ENCODE measurements at places on chromosomes 12 and 14.

GRCh38 chr12:25988505-25988904 lies 30.0 kb downstream of the RASSF8 start:
- DNase-seq, result no peak
- H3K27me3 ChIP-seq, result no peaks in the 10 kb centered on the region
- no peak overlapping the region for H3K27ac ChIP-seq
- no peaks in the 10 kb centered on the region for H3K36me3 ChIP-seq
- H3K4me3 ChIP-seq, result no peak overlapping the region

DNA sequence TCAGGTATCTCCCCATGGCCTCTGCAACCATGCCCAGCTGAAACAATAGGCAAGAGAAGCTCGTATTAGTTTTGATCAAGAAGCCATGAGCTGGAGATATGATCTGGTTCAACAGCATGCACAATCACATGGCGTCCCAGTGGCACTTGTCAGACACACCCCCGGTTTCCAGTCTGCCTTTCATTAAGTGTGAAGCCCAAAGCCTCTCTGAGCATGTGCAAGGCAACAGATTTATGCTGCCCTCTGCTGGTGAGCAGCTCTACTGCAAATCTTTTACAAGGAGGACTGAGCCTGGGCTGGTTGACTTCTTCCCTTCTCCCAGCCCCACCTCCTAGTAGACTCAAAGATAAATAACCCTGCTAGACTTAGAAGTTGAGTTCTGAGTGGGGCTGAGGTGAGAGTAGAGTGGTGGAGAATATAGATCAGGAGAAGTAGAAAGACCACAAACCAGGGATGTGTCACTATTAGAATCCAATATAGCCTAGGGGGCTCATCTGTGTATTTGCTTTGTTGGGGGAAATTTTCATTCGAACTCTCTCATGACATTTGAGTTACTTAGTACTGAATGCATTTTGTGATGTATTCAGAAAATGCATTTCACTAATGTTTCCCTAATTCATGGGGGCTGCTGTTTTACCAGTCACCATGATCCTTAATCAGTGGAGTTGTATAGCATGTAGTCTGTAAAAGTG lies 53.7 kb upstream of the MBIP start:
- peaks cover 6% of the 10 kb centered on the region for H3K27me3 ChIP-seq
- H3K36me3 ChIP-seq, result no peaks in the 10 kb centered on the region
- H3K27ac ChIP-seq, result no peak overlapping the region
- H3K4me3 ChIP-seq, result no peak overlapping the region

- H3K4me1 ChIP-seq, result peaks cover 32% of the 10 kb centered on the region
- H3K27me3 ChIP-seq, result no peaks in the 10 kb centered on the region
- DNase-seq, result no peak
- H3K4me3 ChIP-seq, result peak overlapping the region; percentile 70
Measured at GRCh38 chr12:6452245-6452943, 552 bp downstream of the TAPBPL start.

GRCh38 chr14:51360592-51360991 lies 120.5 kb downstream of the TMX1 start:
- no peak overlapping the region for H3K4me3 ChIP-seq
- DNase-seq, result no peak
- peaks cover 19% of the 10 kb centered on the region for H3K4me1 ChIP-seq
- H3K27me3 ChIP-seq, result no peaks in the 10 kb centered on the region
- no peaks in the 10 kb centered on the region for H3K36me3 ChIP-seq

DNA sequence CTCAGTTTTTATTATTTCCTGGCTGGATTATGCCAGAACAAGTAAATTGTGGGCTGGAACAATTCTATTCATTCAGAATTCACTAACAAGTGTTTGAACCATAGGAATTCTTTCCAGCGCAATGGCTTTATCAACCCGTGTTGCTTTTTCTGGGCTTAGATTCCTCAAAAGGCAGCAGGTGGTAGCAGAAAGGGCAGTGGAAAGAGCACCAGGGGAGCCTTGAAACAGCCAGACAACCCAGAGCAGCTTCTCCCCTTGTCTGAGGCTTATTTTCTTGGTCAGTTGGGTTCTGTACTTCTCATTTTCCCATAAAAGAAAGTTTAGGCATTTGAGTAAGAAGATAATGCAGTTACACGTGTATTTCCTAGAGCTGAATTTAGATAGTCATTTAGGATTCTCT lies 130.7 kb downstream of the OTOGL start:
- no peak overlapping the region for H3K4me3 ChIP-seq
- no peak overlapping the region for H3K27ac ChIP-seq
- no peaks in the 10 kb centered on the region for H3K36me3 ChIP-seq
- H3K27me3 ChIP-seq, result no peaks in the 10 kb centered on the region
- no peak for DNase-seq

- no peak overlapping the region for H3K27ac ChIP-seq
- no peaks in the 10 kb centered on the region for H3K27me3 ChIP-seq
- no peak for DNase-seq
Measured at GRCh38 chr14:49876563-49877127, 16.2 kb upstream of the ARF6 start.
